ENCODE measurements at places on chromosomes 2 and 18. TPM values are rescaled to one million over a fixed set of nuclear protein-coding genes. Genes with fewer than 3 reads are reported as not detected.

DNA sequence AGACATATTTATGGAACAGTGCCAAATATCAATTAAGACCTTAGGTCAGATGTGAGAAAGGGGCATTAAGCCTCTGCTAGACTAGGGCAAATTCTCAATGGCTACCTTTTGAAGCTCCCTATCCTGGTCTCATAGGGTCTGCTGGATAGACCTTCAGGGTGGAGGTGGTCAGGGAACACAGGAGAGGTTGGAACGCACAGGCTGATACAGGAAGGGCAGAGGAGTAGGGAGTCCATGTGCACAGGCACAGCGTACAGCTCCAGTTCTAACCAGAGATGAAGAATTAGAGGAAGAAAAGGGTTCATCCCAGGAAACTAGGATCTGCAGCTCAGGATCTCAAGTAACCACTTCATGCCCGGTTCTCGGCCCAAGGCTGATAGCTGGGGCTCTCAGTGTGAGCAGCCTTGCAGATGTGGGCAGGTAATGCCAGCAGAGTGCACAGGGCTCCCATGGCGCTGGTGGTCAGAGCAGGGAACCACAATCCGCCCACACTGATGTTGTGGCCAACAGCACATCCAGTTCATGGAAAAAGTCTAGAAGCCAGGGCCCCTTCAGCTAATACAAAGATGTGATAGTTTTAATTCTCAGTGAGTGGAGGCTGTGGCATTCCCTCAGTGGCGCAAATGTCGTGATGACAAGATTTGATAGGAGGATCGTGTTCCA, 3.4 kb upstream of the EVA1A start:
- no peak for DNase-seq

ATP8B1 gene
- total RNA-seq = 39.3 TPM

DNA sequence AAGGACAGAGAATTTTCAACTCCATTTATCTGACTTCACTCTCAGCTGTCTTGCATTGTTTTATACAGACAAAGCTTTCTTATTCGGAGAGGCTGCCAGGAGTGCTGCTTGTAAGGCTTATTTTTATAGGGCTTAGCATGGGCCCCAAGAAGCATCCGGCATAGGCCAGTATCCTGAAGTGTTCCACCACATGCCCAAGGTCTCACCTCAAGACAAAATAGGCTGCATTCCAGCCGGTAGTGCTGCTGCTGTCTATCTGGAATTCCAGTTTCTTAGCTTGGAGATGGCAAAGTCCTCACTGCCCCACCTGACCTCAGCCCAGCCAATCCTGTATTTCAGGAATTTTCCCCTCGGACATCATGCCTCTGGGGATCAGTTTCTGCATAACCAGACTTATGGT, 47.6 kb upstream of the MCFD2 start:
- DNase-seq = no peak

DNA sequence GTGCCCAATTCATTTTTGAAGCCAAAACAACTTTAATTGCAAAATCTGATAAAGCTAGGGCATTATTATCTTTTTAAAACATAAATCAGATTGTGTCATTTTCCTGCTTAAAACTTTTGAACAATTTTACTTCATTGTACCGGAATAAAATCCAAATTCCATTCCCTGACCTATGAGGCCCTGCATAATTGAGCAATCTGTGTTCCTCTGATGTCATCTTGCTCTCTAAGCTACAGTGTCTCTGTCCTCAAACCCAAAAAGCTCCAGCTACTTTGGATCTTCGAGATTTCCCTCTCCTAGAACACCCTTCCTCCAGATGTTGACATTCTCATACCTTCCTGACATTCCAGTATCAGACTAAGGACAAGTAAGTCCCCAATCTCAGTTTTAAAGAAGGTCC, 395.9 kb downstream of the LRATD1 start:
- DNase-seq = no peak

WNT10A gene
- 0.47 TPM for total RNA-seq
